ENCODE measurements at places on chromosomes 4 and X. TPM values are rescaled to one million over a fixed set of nuclear protein-coding genes. Genes with fewer than 3 reads are reported as not detected.

NAP1L2 gene
- total RNA-seq = 4.5 TPM

- H3K36me3 ChIP-seq = no peaks in the 10 kb centered on the region
- no peaks in the 10 kb centered on the region for H3K27me3 ChIP-seq
- no peak overlapping the region for H3K4me3 ChIP-seq
Observed at GRCh38 chrX:139559383-139560042, 29.0 kb downstream of the F9 start.

NXF2 gene
- not detected for total RNA-seq

DNA sequence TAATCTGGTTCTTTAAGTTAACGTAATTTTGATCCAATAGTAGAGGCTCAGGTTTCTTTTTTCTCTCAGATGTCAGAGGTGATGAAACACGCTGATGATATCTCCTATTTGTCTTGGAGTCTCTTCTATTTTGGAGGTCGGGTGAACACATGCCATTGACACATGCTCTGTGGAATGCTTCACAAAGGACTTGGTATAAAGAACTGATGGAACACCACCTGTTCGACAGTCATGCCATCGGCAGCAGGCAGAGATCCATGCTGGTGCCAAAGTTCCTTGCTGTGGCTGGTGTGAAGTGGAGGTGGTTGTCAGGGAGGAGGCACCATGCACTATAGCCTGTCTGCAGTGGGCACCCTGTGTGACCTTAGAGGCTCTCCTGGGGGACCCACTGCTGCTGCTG lies 94.9 kb downstream of the ATP8A1 start:
- H3K36me3 ChIP-seq = no peaks in the 10 kb centered on the region
- no peak overlapping the region for H3K4me3 ChIP-seq
- H3K4me1 ChIP-seq = no peaks in the 10 kb centered on the region

GRCh38 chr4:24550441-24551175 lies 33.7 kb downstream of the DHX15 start:
- no peak overlapping the region for H3K27ac ChIP-seq
- no peaks in the 10 kb centered on the region for H3K36me3 ChIP-seq
- H3K27me3 ChIP-seq = no peaks in the 10 kb centered on the region
- H3K4me1 ChIP-seq = no peaks in the 10 kb centered on the region

GRCh38 chrX:39149761-39150160 lies 348.5 kb downstream of the MID1IP1 start:
- no peaks in the 10 kb centered on the region for H3K27me3 ChIP-seq
- no peaks in the 10 kb centered on the region for H3K36me3 ChIP-seq
- H3K4me1 ChIP-seq = no peaks in the 10 kb centered on the region

DNA sequence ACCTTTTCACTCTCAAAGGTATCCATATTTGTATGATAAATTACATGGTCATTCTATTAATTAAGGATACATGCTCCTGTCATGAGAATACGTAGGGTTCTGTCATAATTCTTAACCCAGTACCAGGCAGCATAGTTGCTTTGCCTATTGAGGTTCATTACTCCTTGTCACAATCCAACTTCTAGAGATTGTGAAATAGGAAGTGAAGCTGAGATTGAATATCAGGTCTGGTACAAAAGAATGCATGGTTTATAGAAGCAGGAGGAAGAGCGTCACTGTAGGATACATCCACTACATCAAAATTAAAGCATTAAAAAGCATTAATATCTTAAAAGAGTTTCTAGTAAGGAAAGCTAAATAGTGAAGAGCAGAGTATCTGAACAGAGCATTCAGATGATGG lies 647.0 kb downstream of the IQCM start:
- H3K27ac ChIP-seq = no peak overlapping the region
- H3K4me3 ChIP-seq = no peak overlapping the region
- no peaks in the 10 kb centered on the region for H3K4me1 ChIP-seq
- DNase-seq = no peak

DNA sequence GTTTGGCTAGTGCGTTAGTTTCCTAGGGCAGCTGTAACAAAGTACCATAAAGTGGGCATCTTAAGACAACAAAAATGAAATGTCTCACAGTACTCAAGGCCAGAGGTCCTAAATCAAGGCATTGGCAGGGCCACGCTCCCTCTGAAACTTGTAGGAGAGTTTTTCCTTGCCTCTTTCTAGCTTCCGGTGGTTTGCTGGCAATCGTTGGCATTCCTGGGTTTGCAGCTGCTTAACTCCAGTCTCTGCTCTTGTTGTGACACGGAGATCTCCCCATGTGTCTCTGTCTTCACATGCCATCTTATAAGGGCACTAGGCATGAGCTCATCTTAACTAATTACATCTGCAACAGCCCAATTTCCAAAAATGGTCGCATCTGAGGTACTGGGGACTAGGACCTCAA lies 362.0 kb upstream of the BOD1L1 start:
- DNase-seq = no peak
- H3K4me1 ChIP-seq = no peaks in the 10 kb centered on the region
- H3K36me3 ChIP-seq = no peaks in the 10 kb centered on the region
- no peak overlapping the region for H3K4me3 ChIP-seq
- H3K27ac ChIP-seq = no peak overlapping the region
- H3K27me3 ChIP-seq = no peaks in the 10 kb centered on the region

DNA sequence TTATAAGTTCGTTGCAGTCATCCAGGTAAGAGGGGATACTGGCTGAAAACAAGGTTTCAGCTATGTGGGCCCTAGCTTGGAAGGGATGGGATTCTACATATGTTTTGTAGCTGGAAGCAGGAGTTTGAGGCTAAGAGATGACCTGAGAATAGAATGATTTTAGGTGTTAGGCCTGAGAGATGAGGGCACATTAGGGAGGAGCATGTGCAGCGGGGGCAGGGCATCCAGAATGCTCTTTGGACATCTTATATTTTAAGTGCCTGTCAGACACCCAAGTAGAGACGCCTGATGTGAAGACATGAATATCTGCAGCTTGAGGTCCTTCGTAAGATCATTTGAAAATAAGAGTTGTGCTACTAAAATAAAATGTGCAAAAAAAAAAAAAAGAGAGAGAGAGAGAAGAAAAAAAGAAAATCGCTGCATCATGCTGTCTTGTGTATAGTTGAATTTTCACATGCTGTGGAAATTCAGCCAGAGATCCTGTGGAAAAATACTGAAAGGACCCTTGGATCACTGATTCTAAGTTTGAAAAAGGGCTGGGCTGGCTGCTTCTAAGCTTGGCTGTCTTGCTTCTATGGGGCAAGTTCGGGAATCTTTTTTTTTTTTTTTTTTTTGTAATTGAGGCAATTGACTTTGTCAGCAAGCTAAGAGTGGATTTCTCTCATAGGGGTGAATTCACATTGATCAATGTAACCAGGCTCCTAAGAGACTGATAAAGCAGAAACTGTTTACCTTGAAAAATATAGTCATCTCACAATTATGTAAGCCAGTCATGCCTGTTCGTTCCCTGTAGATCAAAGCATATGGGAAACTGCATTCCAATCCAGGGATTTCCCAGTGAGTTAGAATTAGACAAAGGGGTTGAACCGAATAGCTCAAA lies 341.0 kb upstream of the GATB start:
- H3K36me3 ChIP-seq = no peaks in the 10 kb centered on the region
- no peaks in the 10 kb centered on the region for H3K27me3 ChIP-seq

DNA sequence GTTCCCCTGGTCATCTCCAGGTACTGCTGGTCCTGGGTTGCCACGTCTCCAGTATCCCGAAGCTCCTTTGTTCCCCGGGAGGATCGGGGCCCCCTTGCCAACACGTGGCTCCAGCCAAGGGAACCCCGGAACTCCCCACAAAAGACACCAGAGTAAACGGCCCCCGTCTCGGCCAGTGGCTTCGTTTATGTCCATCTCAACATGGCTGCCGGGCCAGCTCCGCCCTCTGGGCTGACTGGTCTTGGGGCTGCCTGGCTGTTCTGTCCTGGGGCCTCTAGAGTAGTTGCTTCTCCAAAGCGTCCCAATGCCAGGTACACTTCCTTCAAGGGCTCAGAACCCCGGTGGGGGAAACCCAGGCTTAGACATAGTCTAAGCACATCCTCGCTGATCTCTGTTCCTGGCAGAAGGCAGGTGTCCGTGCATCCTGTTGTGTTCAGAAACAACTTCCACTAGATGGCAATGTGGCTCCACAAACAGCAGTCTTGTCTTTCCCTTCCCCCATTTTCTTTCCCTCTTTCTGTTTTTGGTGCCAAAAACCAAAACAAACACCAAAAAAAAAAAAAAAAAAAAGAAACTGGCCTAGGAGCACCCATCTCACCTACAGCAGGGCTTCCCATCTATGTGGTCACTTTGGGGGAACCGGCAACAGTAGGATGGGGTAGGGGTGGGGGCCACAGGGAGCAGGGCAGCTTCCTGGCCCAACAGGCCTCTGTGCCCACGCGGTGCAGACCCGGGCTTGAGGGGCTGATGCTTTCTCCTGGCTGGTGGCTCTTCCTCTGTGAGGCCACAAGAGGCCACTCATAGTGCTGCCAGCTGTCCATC lies 35.3 kb downstream of the NBDY start:
- no peak overlapping the region for H3K4me3 ChIP-seq
- no peaks in the 10 kb centered on the region for H3K4me1 ChIP-seq
- no peaks in the 10 kb centered on the region for H3K36me3 ChIP-seq
- H3K27ac ChIP-seq = no peak overlapping the region
- peak; percentile 31 for DNase-seq
- no peaks in the 10 kb centered on the region for H3K27me3 ChIP-seq

- no peaks in the 10 kb centered on the region for H3K27me3 ChIP-seq
- no peak for DNase-seq
- no peaks in the 10 kb centered on the region for H3K36me3 ChIP-seq
- H3K4me3 ChIP-seq = no peak overlapping the region
Observed at GRCh38 chr4:13857800-13858199, 230.3 kb upstream of the BOD1L1 start.

GRCh38 chrX:39954851-39955250 lies 142.9 kb downstream of the BCOR start:
- H3K4me1 ChIP-seq = no peaks in the 10 kb centered on the region
- no peaks in the 10 kb centered on the region for H3K36me3 ChIP-seq
- no peak overlapping the region for H3K27ac ChIP-seq

MSANTD1 gene
- 4.4 TPM for total RNA-seq

- no peaks in the 10 kb centered on the region for H3K27me3 ChIP-seq
- no peaks in the 10 kb centered on the region for H3K4me1 ChIP-seq
- H3K27ac ChIP-seq = no peak overlapping the region
- no peak for DNase-seq
Observed at GRCh38 chr4:139484783-139485311, 30.9 kb downstream of the RAB33B start.

DNA sequence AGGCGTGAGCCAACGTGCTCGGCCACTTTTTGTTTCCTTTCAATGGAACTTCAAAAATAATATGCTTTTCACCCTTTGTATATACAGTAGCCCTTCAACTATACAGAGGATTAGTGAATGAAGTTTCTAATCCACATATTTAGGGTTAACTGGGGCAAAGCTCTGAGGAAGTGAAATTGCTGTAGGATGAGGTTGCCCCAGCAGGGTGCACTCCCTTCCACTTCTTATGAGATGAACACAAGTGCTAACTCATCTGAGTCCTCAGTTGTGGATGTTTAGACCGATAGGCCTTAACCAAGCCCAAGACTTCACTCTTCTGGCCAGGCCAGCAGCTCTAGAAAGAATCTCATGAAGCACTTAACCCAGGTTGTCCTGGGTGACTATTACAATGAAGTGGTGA lies 29.1 kb upstream of the CT55 start:
- H3K27ac ChIP-seq = no peak overlapping the region
- H3K27me3 ChIP-seq = no peaks in the 10 kb centered on the region
- no peaks in the 10 kb centered on the region for H3K36me3 ChIP-seq
- no peak overlapping the region for H3K4me3 ChIP-seq
- H3K4me1 ChIP-seq = no peaks in the 10 kb centered on the region

- H3K4me1 ChIP-seq = no peaks in the 10 kb centered on the region
- H3K27me3 ChIP-seq = no peaks in the 10 kb centered on the region
- H3K36me3 ChIP-seq = no peaks in the 10 kb centered on the region
- no peak for DNase-seq
- no peak overlapping the region for H3K27ac ChIP-seq
Observed at GRCh38 chrX:136076942-136077341, 70.4 kb upstream of the FHL1 start.

DNA sequence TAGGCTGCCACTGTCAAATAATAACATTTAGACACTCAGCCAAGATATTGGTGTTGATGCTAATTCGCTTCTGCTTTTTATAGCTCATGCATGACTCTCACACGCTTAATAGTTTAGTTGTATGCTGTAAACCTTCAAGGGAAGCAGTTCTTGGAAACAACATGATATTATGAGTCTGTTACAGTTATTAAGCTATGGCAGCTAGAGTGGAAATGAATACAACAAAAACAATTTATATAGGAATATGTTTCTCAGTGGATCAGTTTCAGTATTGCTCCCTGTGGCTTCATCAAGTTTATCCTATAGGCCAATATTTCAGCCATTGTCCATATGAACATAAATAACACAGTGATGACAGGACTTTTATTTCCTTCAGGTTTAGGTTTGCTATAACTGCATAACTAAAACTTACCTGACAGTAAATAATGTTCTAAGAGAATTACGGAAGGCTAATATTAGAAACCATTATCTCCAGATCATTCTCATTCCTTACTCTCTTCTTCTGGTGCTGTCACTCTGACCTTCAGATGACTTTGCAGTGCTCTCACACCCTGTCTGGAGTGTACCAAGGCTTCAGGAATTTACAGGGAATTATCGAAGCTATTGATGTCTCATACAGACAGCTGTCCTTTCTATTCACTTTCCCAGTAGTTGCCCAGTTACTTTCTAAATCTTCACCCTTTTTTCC lies 555.0 kb downstream of the ANKRD50 start:
- no peaks in the 10 kb centered on the region for H3K36me3 ChIP-seq
- no peaks in the 10 kb centered on the region for H3K27me3 ChIP-seq
- no peaks in the 10 kb centered on the region for H3K4me1 ChIP-seq
- H3K27ac ChIP-seq = no peak overlapping the region
- no peak overlapping the region for H3K4me3 ChIP-seq

SMIM10 gene
- 5.0 TPM for total RNA-seq

TRPC3 gene
- 1.5 TPM for total RNA-seq
